ENCODE measurements at places on chromosomes 1 and 21.

GRCh38 chr1:197285526-197286205 is 17.6 kb downstream of the CRB1 start:
- DNase-seq, result no peak

GRCh38 chr1:26125382-26125781 is 13.8 kb downstream of the PDIK1L start:
- DNase-seq, result no peak

DNA sequence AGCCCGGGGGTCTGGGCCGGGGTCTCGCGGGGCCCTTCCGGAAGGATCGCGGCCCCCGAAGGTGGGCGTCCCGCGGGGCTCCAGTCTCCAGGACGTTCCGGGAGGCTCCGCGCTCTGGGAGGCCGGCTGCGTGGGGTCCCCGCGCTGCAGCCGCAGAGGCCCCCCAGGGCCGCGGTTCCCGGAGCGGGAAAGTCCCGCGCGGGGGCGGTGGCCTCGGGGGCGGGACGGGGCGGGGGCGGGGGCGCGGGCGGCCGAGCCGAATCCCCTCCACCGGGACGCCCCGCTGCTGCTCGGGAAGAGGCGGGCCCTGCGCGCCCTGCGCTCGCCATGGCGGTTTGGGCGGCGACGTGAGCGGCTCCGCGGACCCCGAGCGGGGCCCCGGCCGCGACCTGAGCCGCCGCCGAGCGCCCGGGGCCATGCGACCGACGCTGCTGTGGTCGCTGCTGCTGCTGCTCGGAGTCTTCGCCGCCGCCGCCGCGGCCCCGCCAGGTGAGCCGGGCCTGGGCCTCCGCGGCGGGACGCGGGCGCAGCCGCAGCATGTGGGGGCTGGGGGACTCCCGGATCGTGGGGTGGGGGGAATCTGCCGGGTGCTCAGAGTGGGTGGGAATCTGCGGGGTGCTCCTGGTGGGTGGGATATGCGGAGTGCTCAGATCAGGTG is at the start of gene IFNGR2:
IFNGR2 (plus strand) TSS at position 286 of the 658 bp plus-strand sequence; CDS start at position 417, 131 bp downstream.
- DNase-seq, result peak; percentile 34

DNA sequence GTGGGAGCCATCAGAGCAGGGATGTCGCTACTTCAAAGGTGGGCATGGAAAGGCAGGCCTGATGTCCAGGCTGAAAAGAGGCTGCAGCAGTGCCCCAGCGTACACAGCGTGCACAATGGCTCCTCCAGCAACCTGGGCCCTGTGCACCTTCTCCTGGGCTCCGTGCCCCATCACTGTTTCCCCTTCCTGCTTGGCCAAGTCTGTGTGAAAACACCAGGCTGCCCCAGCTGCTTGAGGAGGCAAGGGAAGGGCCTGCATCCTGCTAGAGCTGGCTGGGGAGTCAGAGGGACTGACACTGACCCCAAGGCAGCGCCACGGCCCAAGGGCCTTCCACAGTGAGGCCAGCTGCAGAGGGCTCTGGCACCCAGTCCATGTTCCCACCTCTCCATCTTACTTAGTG is 33.4 kb downstream of the SDC3 start:
- no peak for DNase-seq

GRCh38 chr1:207673399-207673798 is 28.5 kb downstream of the CR1L start:
- no peak for DNase-seq

DNA sequence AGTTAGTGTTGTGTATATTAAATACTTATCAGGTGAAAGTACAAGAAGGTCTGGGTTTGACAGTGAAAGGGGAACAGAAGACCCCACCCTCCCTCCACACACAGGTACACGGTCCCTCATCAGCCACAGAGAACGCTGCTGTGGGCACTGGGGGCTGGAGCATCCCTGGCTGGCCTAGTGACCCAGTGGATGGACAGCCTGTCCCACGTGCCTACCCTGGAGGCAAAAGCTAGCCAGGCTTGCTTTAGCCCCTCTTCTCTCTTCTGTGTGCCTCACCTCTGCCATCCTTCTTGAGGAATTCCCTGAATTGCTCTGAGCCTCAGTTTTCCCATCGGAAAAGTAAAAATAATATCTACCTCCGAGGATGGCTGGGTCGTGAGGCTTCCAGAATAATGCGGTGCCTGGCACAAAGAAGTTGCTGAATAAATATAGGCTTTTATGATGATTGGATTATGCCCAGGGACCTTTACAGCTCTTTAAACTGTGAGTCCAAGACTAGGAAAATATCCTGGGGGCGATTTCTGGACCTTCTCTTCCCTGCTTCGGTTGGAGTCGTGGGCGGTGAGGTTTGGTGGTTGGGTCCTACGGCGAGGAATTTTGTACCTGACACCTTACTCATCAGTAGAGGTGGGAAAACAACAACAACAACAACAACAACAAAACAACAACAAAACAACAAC is 918 bp downstream of the IFNLR1 start:
- no peak for DNase-seq

- DNase-seq, result peak; percentile 69
These were observed 53.4 kb downstream of the TOMM20 start for GRCh38 chr1:235075048-235075776.

GRCh38 chr1:66035616-66036245 is 243.0 kb downstream of the PDE4B start:
- DNase-seq, result no peak

DNA sequence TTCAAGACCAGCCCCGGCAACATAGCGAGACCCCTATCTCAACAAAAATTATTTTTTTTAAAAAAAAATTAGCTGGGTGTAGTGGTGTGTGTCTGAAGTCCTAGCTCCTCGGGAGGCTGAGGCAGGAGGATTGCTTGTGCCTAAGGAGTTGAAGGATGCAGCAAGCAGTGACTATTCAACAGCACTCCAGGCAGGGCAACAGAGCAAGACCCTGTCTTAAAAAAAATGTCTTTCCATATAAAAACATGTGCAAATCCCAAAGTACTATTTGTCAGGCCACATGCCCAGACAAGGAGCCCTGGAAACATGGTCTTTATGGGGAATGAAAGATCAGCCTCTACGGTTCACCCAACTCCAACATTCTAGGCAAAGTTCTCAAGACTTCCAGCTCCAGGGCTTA is 13.3 kb downstream of the IFFO2 start:
- DNase-seq, result no peak

GRCh38 chr1:167722152-167722869 is 529 bp downstream of the MPZL1 start:
- no peak for DNase-seq

GRCh38 chr21:36323032-36323431 is 3.0 kb downstream of the MORC3 start:
- peak; percentile 13 for DNase-seq

GRCh38 chr21:26011292-26011940 is 159.2 kb downstream of the APP start:
- no peak for DNase-seq

DNA sequence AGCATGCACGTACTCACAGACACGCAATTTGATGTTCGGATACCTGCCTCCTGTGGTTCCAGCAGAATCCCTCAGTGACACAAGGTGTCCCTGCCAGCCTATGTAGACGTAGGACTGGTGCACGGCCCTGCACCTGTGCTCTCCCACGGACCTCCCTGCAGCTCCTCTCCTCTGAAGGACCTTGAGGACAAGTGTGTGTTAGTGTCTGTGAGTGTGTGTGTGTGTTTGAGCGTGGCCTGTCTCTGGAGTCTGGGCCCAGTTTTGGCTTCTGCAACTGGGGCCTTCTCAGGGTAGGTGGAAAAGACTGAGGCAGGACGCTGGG is 22.5 kb upstream of the DMBX1 start:
- no peak for DNase-seq

- no peak for DNase-seq
These were observed 3.7 kb upstream of the PADI4 start for GRCh38 chr1:17304151-17304825.

- no peak for DNase-seq
These were observed 2.6 kb upstream of the HES5 start for GRCh38 chr1:2532485-2533160.

DNA sequence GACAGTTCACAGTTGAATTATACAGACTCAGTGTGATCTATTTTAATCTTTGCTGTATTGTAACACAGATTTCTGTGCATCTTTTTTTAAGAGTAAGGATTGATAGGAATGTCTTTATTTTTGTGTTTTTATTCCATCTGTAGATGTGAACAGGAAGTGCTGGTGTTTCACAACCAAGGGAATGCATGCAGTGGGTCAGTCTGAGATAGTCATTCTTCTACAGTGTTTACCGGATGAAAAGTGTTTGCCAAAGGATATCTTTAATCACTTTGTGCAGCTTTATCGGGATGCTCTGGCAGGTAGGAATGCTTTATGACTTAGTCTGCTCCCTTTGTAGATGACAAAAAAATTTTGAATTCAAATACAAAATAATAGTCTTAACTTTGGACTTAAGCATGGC is 84.5 kb downstream of the CC2D1B start:
- no peak for DNase-seq

DNA sequence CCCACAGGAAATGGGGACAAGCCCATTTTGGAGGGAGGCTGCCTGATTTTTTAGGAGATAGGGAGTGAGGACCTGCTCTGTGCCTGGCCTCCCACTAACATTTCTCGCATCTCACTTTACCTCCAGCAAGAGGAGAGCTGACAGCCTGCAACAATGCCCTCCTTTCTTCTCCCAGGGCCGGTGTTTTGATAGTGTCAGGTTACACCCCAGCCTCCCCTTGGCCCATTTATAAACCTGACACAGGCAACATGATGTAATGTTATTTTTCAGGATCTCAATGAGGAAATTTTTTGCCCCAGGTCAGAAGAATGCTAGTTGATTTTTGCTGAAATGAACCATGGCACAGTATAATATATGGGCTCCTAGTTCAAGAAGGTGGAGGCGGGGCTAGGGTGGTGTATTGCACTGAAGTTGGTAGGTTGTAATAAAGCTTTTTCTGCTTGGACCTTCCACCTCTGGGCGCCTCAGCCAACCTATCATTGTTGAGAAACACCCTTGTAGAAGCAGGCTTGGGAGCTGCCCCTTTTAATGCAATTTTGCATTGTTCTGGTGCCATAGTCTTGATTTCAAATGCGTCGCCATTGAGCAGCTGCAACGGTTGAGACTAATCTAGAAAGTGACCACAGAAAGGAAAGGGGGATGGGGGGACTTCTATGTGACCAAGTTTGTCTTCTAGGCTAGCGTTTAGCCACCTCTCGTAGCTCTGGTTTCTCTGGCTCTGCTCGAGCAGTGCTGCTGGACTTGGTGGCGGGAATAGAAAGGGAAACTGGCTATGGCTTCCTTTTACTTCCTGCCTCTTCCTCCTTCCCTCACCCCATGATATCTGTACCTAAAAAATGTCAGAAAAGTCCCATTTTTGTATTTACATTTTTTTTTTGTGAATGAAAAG is 53.0 kb downstream of the PBX1 start:
- DNase-seq, result no peak

DNA sequence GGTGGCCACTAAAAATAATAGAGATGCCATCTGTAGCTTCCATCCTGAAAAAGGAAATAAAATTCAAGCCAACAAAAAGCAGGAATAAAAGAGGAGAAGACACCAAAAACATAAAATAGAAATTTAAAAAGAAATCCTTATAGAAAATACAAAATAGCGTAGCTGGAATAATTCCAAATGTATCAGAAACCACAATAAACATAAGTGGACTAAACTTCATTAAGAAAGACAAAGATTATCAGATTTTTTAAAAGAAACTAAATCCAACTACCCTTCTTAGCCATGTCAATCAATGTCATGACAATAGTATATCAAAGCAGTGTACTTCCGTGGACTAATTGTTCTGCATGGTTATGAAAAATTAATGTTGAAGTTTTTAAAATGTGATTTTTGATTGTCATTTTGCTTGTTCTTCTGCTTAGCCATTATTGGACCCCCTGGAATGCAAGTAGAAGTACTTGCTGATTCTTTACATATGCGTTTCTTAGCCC is 13.2 kb downstream of the IL10RB start:
- no peak for DNase-seq

DNA sequence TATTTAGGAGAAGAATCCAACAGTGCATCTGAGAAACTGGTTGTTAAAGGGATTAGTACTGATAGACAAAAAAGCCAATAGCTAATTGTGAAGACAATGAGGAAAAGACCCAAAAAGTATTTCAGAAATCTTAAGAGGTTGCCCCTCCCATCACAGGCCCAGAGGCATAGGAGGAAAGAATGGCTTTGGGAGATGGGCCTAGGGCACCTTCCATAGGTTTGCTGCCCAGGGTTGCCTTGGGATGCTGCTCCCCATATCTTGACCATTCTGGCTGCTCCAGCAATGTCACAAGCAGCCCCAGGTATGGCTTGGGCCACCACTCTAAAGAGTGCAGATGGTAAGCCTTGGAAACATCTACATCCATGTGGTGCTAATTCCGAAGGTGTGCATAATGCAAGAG is 68.7 kb upstream of the CD5L start:
- no peak for DNase-seq

DNA sequence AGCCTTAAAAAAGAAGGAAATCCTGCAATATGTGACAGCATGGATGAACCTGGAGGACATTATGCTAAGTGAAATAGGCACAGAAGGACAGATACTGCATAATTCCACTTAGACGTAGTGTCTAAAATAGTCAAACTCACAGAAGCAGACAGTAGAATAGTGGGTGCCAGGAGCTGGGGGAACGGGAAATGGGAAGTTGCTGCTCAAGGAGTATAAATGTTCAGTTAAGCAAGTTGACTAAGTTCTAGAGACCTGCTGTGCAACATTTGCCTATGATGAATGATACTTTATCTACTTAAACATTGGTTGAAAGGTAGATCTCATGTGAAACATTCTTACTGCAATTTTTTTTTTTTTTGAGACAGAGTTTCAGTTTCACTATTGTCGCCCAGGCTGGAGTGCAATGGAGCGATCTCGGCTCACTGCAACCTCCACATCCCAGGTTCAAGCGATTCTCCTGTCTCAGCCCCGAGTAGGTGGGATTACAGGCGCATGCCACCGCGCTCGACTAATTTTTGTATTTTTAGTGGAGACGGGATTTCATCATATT is 197.8 kb downstream of the HIVEP3 start:
- no peak for DNase-seq

GRCh38 chr1:226325178-226325577 is 16.2 kb upstream of the LIN9 start:
- DNase-seq, result no peak

DNA sequence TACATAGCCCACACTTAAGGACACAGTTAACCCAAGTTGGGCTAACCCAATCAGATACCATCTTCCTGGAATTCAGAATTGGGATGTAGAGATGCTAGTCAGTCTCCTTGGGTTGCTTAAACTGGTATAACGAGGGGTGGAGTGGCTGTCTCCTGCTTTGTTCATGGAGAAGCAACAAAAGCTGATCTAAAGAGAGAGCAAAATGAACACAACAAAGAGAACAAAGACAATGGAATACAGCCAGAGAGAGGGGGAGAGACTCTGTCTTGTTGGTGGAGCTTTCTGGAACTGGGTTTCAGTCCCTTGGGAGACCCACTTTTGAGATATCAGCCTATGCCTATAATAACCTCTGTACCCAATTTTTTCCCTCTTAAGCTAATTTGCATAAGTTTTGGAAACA is 138.1 kb downstream of the ATG4C start:
- DNase-seq, result no peak

GRCh38 chr21:42381347-42381984 is 14.4 kb downstream of the TMPRSS3 start:
- peak; percentile 64 for DNase-seq

DNA sequence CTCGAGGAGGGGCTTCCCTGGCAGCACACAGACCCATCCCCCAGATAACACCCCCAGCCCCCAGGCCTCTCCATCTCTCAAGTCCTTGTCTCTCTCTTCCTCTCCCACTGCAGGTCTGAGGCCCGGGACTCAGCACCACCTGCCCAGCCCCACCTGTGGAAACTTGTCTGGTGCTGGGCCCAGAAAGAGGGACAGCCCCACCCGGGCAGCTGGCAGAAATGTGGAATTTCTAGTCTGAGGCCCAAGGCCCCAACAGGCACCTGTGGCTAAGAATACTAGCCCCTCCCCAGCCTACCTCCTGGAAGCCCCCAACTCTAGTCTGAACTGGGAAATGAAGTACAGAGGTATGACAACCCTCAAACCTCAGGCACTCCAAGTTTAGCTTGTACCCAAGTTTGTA is 15.4 kb downstream of the TTC39A start:
- DNase-seq, result no peak
